ENCODE measurements at places on chromosomes 11 and 22.

DNA sequence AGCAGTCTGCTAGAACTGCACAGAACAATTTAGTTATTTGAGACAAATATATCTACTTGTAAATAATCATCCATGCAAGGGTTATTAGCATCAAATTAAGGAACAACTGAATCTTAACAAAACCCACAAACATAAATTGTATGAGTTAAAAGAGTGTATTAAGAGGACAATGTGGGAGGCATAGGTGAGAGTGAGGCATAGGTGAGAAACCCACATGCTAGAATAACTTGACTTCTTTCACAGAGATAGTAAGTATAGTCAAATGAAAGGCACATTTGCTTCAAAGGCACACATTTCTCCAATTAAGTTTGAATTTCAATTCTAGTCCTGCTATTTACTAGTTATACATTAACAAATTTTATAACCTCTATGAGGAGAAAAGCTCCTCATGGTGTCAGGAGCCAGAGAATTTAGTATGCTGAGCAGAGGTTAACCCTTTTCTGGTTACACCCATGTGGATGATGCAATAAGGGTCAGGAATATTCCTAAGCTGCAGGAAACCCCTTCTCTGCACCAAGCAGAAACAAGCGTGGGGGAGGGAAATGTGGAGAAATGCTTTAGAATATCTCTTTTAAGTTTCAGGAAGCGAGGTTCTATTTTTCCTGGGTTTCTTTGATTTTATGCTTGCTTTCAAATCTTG is 264.2 kb downstream of the GRM5 start:
- no peak overlapping the region for H3K4me3 ChIP-seq
- H3K27me3 ChIP-seq: no peaks in the 10 kb centered on the region
- no peaks in the 10 kb centered on the region for H3K36me3 ChIP-seq

DNA sequence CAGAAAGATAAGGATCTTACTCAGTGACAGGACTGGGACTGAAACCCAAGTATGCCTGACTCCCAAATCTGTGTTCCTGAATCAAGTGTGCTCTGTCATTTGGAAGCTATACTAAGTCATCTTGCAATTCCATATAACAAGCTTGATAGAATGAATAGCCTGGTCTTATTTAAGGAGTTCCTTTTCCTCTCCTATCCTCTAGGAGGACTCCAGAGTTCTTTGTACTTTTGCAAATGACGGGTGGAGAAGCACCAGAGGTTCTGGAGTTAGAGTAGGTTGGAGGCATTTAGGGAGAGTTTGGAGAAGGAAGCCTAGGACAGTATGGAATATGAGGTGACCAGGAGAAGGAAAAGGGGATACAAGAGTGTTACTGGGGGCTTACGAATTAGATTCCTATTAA is 92.9 kb upstream of the RCN1 start:
- no peak overlapping the region for H3K27ac ChIP-seq
- no peaks in the 10 kb centered on the region for H3K4me1 ChIP-seq

GRCh38 chr11:19281041-19281440 is 40.3 kb upstream of the E2F8 start:
- peaks cover 25% of the 10 kb centered on the region for H3K4me1 ChIP-seq
- H3K36me3 ChIP-seq: no peaks in the 10 kb centered on the region
- H3K27me3 ChIP-seq: no peaks in the 10 kb centered on the region
- DNase-seq: no peak

GRCh38 chr22:19713245-19713644 is 1.1 kb upstream of the SEPTIN5 start:
- no peak overlapping the region for H3K4me3 ChIP-seq
- H3K27me3 ChIP-seq: no peaks in the 10 kb centered on the region
- DNase-seq: no peak
- peaks cover 7% of the 10 kb centered on the region for H3K4me1 ChIP-seq
- H3K27ac ChIP-seq: no peak overlapping the region

GRCh38 chr11:92225568-92226330 is 1.1 kb downstream of the FAT3 start:
- H3K27me3 ChIP-seq: no peaks in the 10 kb centered on the region
- H3K4me3 ChIP-seq: no peak overlapping the region
- no peaks in the 10 kb centered on the region for H3K36me3 ChIP-seq
- H3K27ac ChIP-seq: no peak overlapping the region

- no peak overlapping the region for H3K27ac ChIP-seq
- H3K36me3 ChIP-seq: no peaks in the 10 kb centered on the region
- H3K27me3 ChIP-seq: no peaks in the 10 kb centered on the region
These were observed 238.8 kb downstream of the TTC28 start for GRCh38 chr22:28440592-28441390.

DNA sequence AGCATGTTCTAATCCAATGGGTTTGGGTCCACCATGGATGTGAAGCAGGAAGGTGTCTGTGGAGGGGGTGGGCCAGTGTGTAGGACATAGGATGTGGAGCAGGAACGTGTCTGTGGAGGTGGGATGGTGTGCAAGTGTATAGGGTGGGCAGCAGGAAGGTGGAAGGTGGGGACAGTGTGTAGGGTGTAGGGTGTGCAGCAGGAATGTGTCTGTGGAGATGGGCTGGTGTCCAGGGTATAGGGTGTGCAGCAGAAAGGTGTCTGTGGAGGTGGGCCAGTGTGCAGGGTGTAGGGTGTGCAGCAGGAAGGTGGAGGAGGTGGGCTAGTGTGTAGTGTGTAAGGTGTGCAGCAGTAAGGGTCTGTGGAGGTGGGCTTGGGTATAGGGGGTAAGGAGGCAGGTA is 1068.0 kb downstream of the NTM start:
- H3K4me3 ChIP-seq: no peak overlapping the region
- no peak for DNase-seq
- H3K27me3 ChIP-seq: no peaks in the 10 kb centered on the region

GRCh38 chr11:98155696-98156095 is 865.1 kb upstream of the CNTN5 start:
- no peak overlapping the region for H3K4me3 ChIP-seq
- H3K27ac ChIP-seq: no peak overlapping the region
- H3K36me3 ChIP-seq: no peaks in the 10 kb centered on the region
- no peaks in the 10 kb centered on the region for H3K27me3 ChIP-seq
- no peak for DNase-seq

GRCh38 chr11:12565406-12565805 is 108.8 kb upstream of the TEAD1 start:
- H3K36me3 ChIP-seq: no peaks in the 10 kb centered on the region
- no peaks in the 10 kb centered on the region for H3K4me1 ChIP-seq
- H3K27ac ChIP-seq: no peak overlapping the region
- DNase-seq: no peak
- no peak overlapping the region for H3K4me3 ChIP-seq

- no peak overlapping the region for H3K27ac ChIP-seq
- H3K4me3 ChIP-seq: no peak overlapping the region
- H3K36me3 ChIP-seq: no peaks in the 10 kb centered on the region
- no peaks in the 10 kb centered on the region for H3K4me1 ChIP-seq
- H3K27me3 ChIP-seq: no peaks in the 10 kb centered on the region
These were observed 13.4 kb upstream of the HYLS1 start for GRCh38 chr11:125873881-125874555.

DNA sequence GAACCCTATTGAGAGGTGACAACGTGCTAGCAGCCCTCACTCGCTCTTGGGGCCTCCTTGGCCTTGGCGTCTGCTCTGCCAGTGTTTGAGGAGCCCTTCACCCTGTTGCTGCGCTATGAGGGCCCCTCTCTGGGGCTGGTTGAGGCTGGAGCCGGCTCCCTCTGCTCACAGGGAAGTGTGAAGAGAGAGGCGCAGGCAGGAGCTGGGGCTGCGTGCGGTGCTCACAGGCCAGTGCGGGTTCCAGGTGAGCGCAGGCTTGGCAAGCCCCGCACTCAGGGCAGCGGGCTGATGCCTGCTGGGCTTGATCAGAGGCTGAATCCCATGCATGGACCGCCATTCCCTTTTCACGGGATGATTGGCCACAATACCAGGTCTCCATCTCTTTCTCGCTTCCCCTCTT is 90.7 kb downstream of the DLG2 start:
- no peak overlapping the region for H3K4me3 ChIP-seq
- no peaks in the 10 kb centered on the region for H3K36me3 ChIP-seq
- H3K27me3 ChIP-seq: no peaks in the 10 kb centered on the region

DNA sequence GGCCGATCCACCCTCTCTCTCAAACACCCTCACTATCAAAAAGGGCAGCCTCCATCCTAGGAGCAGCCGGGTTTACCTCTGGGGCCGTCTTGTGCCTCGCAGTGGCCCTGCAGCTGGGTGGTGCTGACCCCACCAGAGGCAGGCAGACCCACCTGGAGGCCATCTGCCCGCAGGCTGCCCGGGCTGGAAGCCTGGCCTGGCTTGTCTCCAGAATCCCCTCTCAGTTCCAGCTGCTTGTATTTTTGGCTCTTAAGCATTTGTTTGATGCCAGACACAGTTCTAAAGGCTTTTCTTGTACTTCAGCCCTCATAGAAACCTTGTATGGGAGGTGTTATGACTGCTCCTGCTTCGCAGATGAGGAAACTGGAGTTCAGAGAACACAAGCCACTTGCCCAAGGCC is 4.2 kb upstream of the NFAM1 start:
- no peak for DNase-seq
- H3K27me3 ChIP-seq: no peaks in the 10 kb centered on the region
- no peaks in the 10 kb centered on the region for H3K4me1 ChIP-seq
- H3K27ac ChIP-seq: no peak overlapping the region
- no peaks in the 10 kb centered on the region for H3K36me3 ChIP-seq

DNA sequence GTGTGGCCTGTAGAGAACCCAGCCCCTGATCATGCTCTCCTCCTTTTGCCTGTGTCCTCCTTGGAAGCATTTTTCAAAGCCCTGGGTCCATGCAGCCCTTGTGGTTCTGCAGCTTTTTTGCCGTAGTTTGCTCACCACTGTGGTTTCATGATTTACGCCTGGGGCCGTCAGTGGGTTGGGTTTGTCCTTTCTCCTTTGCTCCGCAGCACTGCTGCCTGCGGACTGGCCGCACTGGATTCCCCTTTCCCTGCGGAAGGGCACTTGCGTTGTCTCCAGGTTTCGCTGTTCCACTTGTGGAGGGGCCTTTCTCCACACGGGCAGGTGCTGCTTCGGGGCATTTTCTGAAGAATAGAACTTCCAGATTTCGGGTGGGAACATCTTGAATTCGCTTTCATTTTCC is 1260.9 kb downstream of the BRD1 start:
- no peaks in the 10 kb centered on the region for H3K36me3 ChIP-seq
- no peak for DNase-seq
- no peak overlapping the region for H3K4me3 ChIP-seq
- H3K4me1 ChIP-seq: no peaks in the 10 kb centered on the region
- H3K27me3 ChIP-seq: no peaks in the 10 kb centered on the region
- no peak overlapping the region for H3K27ac ChIP-seq

- no peaks in the 10 kb centered on the region for H3K4me1 ChIP-seq
- no peak overlapping the region for H3K27ac ChIP-seq
- DNase-seq: no peak
- H3K27me3 ChIP-seq: no peaks in the 10 kb centered on the region
- H3K4me3 ChIP-seq: no peak overlapping the region
These were observed 473.0 kb downstream of the BRD1 start for GRCh38 chr22:49354516-49355210.

DNA sequence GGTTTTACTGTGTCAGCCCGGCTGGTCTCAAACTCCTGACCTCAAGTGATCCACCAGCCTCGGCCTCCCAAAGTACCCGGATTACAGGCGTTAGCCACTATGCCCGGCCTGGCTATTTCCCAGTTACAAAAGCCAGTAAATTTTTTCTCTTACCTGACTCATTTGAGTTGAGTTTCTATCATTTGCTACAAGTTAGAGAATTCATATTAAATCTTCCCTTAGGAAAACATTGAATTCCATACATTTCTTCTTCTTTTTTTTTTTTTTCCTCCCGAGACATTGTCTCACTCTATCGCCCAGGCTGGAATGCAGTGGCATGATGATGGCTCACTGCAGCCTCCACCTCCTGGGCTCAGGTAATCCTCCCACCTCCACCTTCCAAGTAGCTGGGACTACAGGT is 26.0 kb downstream of the CHEK2 start:
- H3K36me3 ChIP-seq: no peaks in the 10 kb centered on the region
- DNase-seq: no peak
- H3K4me3 ChIP-seq: no peak overlapping the region

DNA sequence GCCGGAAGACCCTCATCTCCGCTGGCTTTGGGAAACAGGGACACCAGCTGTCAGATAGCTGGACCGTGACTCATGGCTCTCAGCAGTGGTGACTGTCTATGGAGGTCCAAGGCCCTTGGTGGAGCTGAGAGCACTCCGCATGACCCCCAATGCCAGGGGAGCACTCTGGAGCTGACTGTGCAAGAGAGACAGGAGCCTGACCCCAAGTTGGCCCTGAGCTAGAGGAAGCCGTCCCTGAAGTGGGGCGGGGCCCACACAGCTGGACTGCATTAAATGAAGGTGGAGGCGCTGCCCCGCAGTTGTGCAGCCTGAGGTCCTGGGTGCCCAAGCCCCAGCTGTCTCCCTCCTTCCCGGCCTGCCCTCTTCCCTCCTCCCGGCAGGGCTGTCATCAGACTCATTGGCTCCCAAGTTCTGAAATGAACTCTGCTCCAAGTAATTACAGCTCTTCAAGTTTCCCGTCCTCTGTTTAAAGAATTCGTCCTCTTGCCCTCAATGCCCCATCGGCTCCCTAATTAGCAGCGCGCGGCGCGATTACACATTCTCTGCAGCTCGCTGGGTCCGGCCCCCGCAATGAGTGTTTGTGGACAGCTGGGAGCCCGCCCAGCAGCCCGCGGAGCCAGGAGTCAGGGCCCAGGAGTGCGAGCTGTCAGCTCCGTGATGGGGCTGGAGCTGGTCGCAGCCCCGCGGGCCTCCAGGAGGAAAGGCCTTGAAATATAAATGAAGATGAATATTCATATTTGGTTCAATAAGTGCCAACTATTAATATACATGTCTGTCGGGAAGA is 93.2 kb upstream of the LMO1 start:
- no peak overlapping the region for H3K4me3 ChIP-seq
- H3K4me1 ChIP-seq: no peaks in the 10 kb centered on the region
- H3K27me3 ChIP-seq: no peaks in the 10 kb centered on the region
- DNase-seq: no peak
- no peaks in the 10 kb centered on the region for H3K36me3 ChIP-seq

- H3K4me1 ChIP-seq: no peaks in the 10 kb centered on the region
- no peak overlapping the region for H3K4me3 ChIP-seq
- H3K27me3 ChIP-seq: peaks cover 1% of the 10 kb centered on the region
These were observed 18.4 kb downstream of the B3GAT1 start for GRCh38 chr11:134393638-134394037.

DNA sequence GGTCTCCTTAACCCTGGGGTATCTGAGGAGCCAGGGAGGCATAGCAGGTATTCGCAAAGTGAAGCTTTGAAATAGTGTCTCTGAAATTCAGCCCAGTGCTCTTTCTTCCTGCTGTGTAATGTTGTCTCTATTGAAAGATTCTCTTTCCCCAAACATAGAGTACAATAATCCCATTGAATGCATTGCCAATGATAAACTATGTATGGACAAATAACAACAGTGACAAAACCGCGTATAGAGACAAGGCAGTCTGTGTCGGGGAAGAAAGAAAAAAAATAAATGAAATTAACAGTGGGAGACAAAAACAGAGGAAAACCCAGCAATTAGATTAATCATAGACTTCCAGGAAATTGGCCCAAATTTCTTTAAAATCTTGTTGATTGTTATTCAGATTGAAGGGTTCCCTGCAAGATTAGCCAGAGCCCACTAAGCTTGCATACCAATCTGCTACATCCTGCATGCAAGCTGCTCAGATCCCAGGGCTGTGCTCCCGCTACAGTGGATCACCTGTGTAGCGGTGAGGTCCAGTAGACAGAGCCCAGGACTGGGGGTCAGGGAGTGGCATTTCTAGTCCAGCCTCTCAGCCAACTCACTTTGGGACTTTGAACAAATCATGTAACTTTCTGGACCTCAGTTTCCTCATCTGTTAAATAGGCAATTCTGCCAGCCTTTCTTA is 492.8 kb downstream of the INSC start:
- no peak overlapping the region for H3K4me3 ChIP-seq
- H3K4me1 ChIP-seq: no peaks in the 10 kb centered on the region
- no peak for DNase-seq
- no peaks in the 10 kb centered on the region for H3K27me3 ChIP-seq

All from Caco-2 (cell line).